Sigmoid colon (tissue), 7 donors: ENCODE measurements at places on chromosomes 1 and 21. TPM values are rescaled to one million over a fixed set of nuclear protein-coding genes. Genes with fewer than 3 reads are reported as not detected.

- H3K27ac ChIP-seq: no peak overlapping the region
- DNase-seq: no peak
- no peaks in the 10 kb centered on the region for H3K36me3 ChIP-seq
- no peaks in the 10 kb centered on the region for H3K4me1 ChIP-seq
Measured at GRCh38 chr1:243693800-243694199, 156.2 kb downstream of the AKT3 start.

The S100A9 gene
- polyA plus RNA-seq: 221 TPM

The BARHL2 gene
- not detected for polyA plus RNA-seq

The RNU1-3 gene
- not detected for polyA plus RNA-seq

The MFAP2 gene
- not detected for polyA plus RNA-seq
